HepG2 (cell line): ENCODE measurements at places on chromosomes 12 and 14. TPM values are rescaled to one million over a fixed set of nuclear protein-coding genes. Genes with fewer than 3 reads are reported as not detected.

Gene CFAP251
- total RNA-seq = 0.07 and 0.42 TPM in 2 replicates

Gene COX14
- 71.6 and 82.0 TPM in 2 replicates for total RNA-seq

DNA sequence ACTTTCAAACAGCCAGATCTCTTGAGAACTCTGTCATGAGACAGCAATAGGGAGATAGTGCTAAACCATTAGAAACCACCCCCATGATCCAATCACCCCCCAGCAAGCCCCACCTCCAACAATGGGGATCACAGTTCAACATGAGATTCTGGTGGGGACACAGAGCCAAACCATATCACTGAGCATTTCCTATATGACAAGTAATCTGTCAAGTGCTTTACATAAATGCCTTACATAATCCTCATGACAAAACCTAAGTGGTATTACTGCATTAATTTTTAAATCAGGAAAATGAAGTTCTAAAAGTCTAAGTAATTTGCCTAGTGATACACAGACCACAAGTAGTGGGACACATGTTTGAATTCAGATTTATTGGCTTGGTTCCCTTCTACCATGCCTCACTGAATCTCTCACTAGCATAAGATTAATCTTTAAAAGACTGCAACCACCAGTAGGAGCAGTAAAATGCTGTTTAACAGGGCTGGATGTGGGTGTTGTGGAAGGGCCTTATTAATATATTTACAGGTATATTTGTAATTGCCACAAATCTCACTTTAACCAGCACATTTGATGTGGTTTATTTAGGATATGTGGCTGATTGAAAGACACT lies 323.1 kb upstream of the FBXO33 start:
- DNase-seq = no peak

DNA sequence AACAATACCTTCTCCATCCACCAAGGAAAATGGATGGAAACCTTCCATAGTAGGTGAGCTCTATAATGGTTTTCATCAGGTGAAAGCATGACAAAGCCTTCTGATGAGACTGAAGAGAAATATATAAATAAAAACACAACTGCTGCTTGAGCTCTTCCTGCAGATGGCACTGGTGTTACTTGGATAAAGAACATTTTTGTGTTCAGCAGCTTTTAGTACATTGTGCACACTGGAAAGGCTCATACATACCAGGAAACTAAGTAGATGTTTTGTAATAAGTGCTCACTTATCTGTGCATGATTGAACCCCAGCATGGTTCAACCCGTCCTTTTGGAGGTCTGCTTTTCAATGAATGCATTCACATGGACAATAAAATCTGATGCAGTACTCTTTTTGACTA lies 357.3 kb upstream of the MIS18BP1 start:
- DNase-seq = no peak

- no peak for DNase-seq
Observed at GRCh38 chr14:66652525-66653106, 144.7 kb downstream of the GPHN start.

DNA sequence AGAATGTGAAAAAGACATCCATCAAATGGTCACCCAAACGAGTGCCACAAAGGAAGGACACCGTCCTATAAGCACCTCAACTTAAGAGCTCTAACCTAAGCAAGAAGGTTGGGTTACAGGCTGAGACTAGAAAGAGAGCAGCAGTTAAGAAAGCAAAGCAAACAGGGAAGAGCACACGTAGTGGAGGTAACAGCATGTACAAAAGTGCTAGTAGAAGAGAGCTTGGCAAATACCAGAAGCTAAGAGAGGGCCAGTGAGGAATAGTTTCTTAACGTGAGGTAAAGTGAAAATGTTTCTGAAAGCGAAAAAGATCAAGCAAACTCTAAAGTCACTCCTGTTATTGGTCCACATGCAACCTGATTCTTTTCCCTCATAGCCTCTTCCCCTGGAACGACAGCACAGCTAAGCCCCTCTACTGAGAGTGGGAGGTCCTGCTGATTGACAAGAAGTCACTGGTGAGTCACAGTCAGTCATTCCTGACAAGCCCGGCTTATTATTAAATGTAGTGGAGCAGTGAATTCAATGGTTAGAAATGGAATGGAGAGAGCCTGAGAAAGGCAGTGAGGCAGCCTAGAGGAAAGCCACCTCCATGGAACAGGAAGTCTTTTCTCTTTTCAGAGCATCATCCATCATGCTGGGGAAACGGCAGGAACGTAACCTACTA lies 204.4 kb downstream of the SLC25A21 start:
- DNase-seq = no peak

GRCh38 chr12:123948796-123949769 lies 23.5 kb downstream of the CCDC92 start:
- peak; percentile 65 for DNase-seq

Gene CLEC4A
- not detected in 2 replicates for total RNA-seq

GRCh38 chr12:16241346-16241745 lies 36.1 kb downstream of the SLC15A5 start:
- no peak for DNase-seq

DNA sequence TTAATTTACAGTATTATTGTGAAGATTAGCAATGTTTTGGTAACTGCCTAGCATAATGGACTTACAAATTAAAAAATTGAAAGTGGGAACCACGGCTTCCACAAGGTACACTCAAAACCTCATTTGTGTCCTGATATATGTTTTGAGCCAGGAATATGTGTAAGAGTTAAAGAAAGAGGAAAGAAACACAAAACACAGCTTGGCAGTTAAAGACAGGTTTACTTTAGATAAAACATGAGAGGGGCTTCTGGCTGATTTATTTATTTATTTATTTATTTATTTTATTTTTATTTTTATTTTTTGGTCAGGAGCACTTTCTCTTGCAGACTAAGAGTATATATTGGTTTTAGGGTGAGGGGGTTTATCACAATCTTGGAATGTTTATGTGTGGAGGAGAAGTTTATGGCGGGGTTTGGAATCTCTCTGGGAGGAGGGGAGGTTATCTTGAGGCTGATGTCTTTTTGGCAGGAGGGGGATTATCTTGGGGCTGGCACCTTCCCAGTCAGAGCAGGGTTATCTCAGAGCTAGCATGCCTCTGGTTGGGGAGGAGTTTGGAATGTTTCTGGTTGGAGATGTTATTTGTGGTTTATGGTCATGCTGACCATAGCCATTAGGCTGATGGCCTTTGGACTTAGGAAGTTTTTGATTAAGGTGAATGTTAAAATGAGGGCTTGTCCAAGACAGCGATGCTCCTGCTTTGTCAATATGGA lies 436.7 kb downstream of the DAD1 start:
- DNase-seq = no peak

GRCh38 chr14:23557521-23557920 lies 1.4 kb downstream of the THTPA start:
- DNase-seq = no peak

GRCh38 chr12:45732250-45732649 lies 2.7 kb downstream of the ARID2 start:
- no peak for DNase-seq

DNA sequence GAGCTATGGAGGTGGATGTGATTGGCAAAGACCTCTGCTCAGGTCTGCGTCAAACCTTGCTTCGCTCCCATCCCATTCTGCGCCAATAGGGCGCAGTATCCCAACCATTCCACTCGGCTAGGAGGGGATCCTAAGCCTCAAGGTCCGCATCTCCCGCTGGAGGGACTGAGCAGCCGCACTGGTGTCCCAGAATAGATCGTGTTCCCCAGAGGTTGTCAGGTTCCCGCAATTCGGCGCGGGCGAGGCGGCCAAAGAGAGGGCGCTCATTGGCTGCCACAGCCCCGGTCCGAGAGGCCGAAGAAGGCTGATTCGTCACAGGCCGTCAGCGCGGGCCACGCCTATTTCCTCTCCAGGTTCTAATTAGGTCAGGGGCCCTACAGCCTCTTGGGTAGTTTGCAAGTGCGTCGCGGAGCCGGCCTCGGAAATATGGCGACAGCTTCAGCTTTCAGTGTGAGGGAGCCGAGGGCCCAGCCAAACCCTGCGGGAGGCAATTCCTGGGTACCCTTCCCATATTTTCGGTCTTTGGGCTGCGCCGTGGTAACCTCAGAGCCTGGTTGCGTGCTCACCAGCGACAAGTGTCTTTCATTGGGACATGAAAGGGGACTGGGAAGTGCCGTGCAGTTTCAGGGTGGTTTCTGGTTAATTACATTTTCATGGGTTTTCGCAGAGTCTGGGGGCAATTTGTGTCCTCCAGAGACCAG lies 5.0 kb downstream of the OR10AD1 start:
- no peak for DNase-seq

DNA sequence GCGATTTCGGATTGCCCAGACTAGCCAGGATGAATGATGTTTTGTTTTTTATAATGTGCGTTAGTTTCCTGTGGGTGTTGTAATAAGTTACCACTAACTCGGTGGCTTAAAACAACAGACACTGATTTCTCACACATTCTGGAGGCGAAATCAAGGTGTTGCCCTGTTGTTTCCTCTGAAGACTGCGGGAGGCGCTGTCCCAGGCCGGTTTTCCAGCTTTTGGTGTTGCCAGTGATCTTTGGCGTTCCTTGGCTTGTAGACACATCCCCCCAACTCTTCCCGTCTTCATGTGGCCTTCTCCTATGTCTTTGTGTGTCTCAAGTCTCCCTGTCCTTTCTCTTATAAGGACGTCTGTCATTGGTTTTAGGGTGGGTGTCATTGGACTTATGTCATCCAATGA lies 267.7 kb downstream of the AACS start:
- no peak for DNase-seq

GRCh38 chr14:82244791-82245190 lies 711.1 kb upstream of the SEL1L start:
- DNase-seq = no peak

- no peak for DNase-seq
Observed at GRCh38 chr14:89058697-89059096, 234.2 kb downstream of the TTC8 start.

DNA sequence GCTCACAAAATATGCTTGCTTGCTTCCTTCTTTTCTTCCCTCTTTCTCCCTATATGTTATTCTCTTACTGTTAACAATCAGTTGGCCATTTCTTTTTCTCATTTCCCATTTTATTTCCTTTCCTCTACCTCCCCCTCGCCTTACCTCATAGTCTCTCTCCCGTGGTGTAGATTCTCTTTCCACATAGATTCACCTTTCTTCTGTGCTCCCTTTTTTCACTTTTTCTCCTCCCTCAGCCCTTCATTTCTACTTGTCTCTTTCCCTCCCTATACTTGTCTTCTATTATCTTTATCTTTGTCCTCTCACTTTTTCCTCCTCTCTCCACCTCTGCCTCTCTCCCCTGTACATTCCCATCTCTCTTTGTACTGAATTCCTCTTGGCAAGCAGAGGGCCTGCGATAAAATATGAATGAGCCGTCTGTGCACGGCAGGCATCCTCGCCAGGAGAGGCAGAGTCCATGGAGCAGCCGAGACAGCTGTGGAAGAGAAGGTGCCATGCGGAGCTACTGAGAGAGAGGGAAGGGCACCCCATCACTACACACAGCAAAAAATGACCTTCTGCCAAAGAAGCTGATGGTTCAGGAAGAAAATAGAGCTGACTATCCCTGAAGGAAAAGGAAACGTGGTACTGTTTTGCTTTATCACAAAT lies 12.1 kb downstream of the C14orf93 start:
- DNase-seq = no peak

DNA sequence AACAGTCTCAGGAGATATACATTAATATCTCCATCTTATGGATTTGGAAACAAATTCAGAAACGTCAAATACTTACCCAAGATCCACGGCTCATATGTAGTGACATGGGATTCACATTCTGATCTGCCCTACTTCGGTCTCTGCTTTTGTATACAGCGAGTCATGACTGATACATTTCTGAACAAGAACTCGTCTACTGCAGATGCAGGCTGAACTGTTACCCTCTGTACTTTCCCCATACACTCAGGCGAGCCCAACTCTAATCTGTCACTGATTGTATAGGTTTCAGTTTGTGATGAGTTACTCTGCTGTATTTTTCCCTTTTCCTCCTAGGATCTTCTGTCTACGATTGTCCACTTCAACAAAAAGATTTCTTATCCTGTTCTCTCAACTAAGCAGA lies 441.6 kb downstream of the CCDC91 start:
- no peak for DNase-seq

Gene CHFR
- total RNA-seq = 21.0 and 21.4 TPM in 2 replicates

GRCh38 chr12:121430833-121431415 lies 31.0 kb downstream of the RNF34 start:
- DNase-seq = no peak

Gene KCNH3
- 0.07 and 0.13 TPM in 2 replicates for total RNA-seq

Gene SIX1
- total RNA-seq = 6.5 and 6.8 TPM in 2 replicates

DNA sequence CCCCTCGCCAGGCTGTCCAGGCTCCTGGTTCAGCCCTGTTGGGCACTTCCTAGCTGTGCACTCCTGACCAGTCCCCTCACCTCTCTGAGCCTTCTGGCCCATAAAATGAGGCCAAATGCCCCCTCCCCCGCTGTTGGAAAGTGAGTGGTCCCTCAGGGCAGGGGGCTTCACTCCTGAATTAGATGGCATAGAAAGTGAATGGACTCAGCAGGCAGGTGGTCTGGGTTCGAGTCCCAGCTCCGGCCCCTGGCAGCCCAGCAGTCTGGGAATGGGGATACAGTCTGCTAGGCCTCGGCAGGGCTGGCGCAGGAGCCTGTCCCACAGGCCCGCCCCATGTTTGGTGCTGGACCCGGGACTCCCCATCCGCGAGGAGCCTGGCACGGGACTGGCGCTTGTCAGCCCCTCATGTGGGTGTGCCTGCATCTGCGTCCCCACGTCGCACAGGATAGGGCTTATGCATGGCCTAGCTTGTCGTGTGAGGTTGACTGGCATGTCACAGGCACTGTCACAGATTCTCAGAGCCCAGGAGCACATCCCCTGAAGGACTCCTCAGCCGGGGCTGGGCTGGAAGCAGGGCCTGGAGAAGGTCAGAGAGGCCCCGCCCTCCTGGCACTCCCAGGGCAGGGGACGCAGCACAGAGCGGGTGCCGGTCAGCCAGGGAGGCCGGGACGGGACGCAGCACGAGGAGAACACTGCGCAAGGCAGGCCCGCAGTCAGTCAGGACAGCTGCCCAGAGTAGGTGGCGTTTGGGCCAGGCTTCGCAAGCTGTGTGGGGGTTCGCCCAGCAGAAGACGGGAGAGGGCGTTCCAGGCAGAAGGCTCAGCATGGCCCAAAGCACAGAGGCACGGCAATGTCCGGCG lies 40.5 kb downstream of the DIO3 start:
- no peak for DNase-seq

Gene LGMN
- 10.4 and 28.9 TPM in 2 replicates for total RNA-seq

Gene CLEC4D
- not detected in 2 replicates for total RNA-seq

GRCh38 chr14:34722723-34723545 lies 8.5 kb upstream of the CFL2 start:
- peak; percentile 71 for DNase-seq

- no peak for DNase-seq
Observed at GRCh38 chr12:93186131-93186530, 191.6 kb upstream of the NUDT4 start.

DNA sequence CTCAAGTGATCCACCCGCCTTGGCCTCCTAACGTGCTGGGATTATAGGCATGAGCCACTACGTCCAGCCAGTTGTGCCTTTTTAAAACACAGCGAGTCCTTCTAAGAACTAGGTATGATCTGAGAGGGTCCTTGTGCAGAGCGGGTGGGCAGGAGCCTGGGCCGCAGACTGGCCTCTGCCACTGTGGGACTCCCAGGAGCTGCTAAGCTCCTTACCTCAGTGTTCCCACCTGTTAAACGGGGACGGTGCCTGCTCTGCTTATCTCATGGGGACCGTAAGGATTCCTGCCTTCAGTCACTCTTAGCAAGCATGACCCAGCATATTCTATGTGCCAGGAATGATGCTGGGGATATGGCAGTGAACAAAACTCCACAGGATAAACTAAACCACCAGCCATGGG lies 136.9 kb downstream of the RBM19 start:
- DNase-seq = no peak

Gene SLC7A7
- 0.07 and 0.13 TPM in 2 replicates for total RNA-seq

Gene TMEM253
- total RNA-seq = 0.29 TPM in 1 of 2 replicates, not detected in the other
